ENCODE measurements at places on chromosomes 3 and 15. TPM values are rescaled to one million over a fixed set of nuclear protein-coding genes. Genes with fewer than 3 reads are reported as not detected.

Gene KLHL18
- 13.3 TPM for polyA plus RNA-seq

DNA sequence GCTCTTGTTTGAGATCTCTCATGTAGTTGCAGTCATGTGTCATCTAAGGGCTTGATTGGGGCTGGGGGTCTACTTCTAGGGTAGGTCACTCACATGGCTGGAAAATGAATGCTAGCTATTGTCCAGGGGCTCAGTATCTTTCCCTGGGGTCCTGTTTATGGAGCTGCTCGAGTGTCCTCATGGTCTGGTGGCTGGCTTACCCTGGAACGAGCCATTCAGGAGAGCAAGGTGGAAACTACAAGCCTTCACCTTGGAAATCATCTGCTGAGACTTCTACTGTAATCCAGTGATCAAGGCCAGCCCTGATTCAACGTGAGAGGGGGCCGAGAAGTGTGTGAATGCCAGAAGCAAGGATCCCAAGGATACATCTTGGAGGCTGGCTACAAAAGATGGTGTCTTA is 16.2 kb upstream of the RHCG start:
- no peak for DNase-seq

- DNase-seq, result no peak
These were observed 2.0 kb upstream of the MECOM start for GRCh38 chr3:169665264-169666075.

DNA sequence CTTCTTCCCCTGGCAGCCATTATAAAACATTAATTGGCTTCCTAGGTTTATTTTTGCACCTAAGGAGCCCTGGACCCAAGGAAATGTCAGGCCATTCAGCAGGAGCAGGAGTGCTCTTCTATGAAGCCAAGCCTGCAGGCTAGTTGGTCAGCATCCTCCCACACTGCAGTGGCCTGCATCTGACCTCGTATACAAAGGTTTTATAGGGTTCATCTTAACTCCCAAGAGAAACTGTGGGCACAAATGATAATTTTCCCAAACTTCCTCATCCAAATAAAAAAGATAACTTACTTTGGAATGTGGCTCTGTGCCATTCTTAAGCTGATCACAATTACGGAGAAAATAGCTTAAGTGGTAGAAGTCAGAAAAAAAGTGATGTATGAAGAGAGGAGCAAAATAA is 19.4 kb downstream of the PLSCR1 start:
- no peak for DNase-seq

- no peak for DNase-seq
These were observed 892 bp downstream of the NMD3 start for GRCh38 chr3:161221806-161222600.

DNA sequence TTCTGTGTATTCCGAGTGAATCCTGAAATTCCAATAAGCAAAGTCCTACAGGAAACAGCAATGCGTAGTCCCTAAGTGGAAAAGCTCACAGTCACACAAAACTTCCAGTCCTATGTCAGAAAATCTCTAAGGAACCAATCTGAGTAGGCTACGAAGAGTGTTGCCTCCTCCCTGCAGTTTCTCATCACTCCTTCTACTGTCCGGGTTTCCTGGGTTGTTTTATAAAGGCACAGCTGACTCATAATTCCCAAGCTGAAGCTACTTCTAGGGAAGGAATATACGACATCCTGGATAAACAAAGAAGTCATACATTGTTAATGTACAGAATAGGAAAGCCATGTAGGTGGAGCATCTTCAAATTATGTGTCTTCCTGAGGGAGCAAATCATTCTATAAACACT is 65.7 kb upstream of the RGMA start:
- no peak for DNase-seq

Gene LIPC
- 0.31 TPM for polyA plus RNA-seq

DNA sequence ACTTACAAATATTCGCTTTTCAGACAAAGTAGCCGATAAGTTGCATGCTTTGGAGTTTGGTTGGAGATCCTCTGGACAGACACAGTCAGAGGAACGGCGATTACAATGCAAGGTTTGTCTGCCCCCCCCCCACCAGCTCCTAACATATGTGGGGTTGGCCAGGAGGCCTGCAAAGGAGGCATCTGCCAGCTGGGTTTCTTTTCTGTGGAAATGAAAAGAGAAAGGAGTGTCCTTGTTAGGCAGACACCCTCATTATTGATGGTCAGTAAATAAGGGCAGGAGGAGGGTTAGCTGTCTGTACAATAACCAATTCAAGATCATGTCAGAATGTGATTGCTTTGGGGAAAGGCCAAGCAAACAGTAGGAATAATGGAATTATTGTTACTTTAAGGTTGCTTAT is 49.1 kb downstream of the TLNRD1 start:
- DNase-seq, result no peak

GRCh38 chr3:58755150-58755549 is 88.6 kb upstream of the FAM3D start:
- DNase-seq, result no peak

- DNase-seq, result no peak
These were observed 43.5 kb upstream of the RAF1 start for GRCh38 chr3:12707449-12707848.

- peak; percentile 87 for DNase-seq
These were observed 73.7 kb upstream of the WDR72 start for GRCh38 chr15:53833134-53833624.

- no peak for DNase-seq
These were observed 193.5 kb downstream of the C3orf38 start for GRCh38 chr3:88343264-88343663.

- DNase-seq, result no peak
These were observed 43.1 kb downstream of the THRB start for GRCh38 chr3:24451461-24452099.

DNA sequence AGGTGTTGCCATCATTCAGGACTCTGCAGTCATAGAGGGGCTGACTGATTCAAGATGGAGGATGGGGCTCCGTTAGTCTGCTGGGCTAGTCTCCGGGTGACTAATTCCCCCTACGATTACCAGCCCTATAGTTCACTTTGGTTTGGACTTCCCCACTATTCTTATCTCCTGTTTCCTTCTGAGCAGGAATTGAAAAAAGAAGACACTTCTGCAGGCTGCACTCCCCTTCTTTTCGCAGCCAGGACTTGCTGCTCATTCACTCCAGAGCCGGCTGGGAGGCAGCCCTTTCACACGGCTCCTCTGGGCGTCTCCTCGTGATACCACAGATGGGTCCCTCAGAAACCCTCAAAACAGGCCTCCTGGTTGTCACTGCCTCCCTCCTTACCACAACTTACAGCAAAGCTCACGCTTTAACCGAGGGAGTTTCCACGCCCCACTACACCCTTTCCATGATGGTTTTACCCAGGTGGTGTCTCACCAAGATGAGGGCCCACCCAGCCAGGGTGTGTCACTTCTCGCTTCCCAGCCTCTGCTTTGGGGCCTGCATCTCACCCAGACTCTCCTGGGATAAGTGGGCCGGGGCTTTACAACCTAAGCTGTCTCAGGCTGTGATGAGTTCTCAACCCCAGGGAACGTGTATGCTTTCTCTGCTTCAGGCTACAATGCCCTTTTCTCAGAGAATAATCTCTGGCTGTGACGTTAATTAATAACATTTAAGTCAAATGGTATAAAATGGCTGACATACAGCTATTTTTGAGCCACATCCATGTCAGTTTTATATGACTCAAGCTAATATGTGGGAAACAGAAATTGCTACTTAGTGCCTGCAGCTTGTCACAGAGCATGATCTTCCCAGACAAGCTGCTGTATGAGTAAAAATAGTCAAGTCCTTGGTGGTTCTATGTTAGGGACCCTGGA is 11.9 kb downstream of the CX3CR1 start:
- DNase-seq, result no peak

DNA sequence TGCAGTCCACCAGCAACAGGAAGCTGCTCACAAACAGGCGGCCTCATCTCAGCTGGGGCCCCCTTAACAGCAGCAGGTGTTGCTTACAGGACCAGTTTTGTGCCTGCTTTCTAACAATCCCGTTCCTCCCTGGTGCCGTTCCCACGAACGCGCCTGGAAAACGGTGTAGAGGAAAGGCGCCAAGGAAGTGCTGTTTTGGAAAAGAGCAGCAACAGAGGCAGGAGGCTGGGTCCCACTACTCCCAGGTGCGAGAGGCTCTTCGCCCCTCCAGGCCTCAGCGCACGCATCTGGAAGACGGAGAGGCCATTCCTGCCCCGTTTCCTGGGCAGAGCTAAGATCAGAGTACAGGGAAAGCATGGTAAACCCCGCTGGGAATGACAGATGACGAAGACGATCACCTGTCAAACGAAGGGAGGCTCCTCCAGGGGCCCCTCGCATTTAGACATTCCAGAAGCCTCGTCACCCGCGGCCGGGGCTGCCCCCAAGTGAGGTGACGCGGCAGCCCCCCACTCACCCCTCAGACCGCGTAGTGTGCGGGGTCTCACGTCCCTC is 603 bp downstream of the SCAPER start:
- peak; percentile 45 for DNase-seq

DNA sequence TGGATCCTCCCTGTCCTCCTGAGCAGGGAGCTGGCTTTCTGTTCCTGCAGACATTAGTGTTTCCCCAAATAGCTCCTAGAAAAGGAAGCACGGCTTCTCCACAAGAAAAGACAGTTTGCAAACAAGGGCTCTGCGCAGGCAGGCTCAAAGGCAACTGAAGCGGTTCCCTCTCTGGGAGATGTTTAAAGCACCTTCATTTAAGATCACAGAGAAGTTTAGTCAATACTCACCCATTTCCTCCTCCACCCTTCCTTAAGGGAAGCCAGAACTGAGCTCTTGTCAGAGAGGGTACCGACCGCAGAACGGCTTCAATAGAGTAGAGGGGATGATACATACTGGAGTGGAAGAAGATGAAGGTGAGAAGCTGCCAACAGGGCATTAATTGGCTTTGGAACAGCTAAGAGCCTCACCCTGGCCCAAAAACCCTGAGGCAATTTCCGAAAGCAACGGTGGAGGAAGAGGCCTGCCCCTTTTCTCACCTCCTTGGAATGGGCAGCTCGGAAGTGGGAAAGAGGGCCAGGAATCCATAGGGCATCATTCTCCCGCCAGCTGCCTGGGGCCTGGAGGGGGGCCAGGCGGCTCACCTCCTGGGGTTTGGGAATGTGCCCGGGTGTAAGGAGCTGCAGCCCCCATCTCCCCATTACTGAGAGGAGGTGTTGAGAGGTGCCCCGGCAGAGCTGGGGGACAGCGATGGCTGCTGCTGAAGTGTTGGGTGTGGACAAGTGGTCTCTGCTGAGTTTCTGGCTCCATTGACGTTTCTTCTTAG is 4.8 kb upstream of the EPHB3 start:
- no peak for DNase-seq

GRCh38 chr3:141366285-141367037 is 1.8 kb upstream of the ZBTB38 start:
- DNase-seq, result no peak

DNA sequence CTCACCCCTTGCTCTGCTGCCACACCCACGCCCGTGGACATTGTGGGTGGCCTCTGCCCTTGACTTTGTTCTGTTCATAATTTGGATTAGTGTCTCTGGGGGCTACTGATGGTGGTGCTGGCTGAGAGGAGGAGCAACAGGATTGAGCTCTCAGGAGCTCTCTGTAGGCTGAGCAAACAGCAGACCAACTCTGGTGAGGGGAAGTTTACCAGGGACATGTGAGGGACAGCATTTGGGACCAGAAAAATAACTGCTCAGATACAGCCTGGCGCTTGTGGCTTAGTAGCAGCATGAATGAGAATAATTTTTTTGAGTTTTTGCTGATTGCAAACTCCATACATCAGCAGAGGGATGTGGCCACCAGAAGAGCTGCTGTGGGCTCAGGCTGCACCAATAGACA is 14.8 kb downstream of the PPCDC start:
- no peak for DNase-seq

Gene FETUB
- polyA plus RNA-seq, result not detected

DNA sequence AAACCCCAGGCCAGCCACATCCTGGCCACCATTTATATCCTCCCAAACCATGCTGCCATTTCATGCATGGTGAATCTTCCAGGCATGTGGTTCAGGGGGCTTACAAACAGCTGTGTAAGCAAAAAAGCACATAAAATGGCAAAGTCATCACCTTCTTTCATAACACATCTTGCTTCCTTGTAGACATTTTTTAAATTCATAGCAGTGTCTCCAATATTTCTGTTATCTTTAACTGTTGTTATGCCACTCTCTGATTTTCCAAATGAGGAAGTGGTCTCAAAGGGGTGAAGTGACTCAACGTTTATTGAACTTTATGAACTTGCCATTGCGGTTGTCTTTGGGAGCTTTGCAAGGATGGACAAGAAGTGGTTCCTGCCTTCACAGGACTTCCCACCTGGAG is 264.4 kb downstream of the MEX3B start:
- DNase-seq, result no peak

Gene FOXB1
- not detected for polyA plus RNA-seq

Gene UBA3
- 67.2 TPM for polyA plus RNA-seq

- DNase-seq, result no peak
These were observed 39.3 kb downstream of the LHFPL4 start for GRCh38 chr3:9514306-9514705.

GRCh38 chr3:35596335-35596995 is 42.9 kb upstream of the ARPP21 start:
- DNase-seq, result no peak

Gene SLC51B
- 17.8 TPM for polyA plus RNA-seq

Gene CSTA
- 0.85 TPM for polyA plus RNA-seq

- DNase-seq, result no peak
These were observed 14.1 kb downstream of the MGLL start for GRCh38 chr3:127808197-127808596.

Gene C3orf85
- not detected for polyA plus RNA-seq

DNA sequence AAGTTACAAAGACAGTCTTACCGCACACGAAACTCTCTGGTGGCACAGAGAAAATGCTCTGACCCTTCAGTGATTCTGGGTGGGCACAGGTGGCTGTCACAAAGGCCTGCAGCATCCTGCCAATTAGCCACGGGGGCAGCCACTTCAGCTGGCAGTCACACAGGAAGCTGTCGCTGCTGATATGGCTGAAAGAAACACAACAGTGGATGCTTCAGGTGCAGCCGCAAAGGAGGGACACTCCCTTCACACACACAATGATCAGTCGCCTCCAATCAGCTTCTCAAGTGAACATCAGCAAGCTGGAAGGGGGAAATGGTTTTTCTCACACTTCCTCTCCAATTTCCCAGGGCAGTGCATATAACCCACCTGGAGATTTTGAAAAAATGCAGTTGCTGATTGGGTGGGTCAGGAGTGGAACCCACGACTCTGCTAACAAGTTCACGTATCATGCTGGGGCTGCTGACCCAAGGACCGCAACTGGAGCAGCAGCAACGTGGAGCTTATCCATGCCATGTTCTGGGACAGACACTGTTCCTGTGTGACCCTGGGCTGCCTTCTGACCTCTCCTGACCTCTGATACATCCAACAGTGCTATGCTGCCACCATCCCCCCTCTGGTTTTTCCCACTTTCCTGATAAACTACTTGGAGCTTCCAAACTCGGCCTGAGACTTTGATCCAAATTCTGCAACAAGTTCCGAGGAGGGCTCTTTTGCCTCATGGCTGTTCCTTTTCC is 106.6 kb downstream of the LRIG1 start:
- DNase-seq, result no peak

GRCh38 chr3:143644370-143645089 is 203.7 kb downstream of the SLC9A9 start:
- DNase-seq, result peak; percentile 62

Gene SNTN
- polyA plus RNA-seq, result 3.1 TPM

Gene GOLGA6D
- 0.18 TPM for polyA plus RNA-seq

DNA sequence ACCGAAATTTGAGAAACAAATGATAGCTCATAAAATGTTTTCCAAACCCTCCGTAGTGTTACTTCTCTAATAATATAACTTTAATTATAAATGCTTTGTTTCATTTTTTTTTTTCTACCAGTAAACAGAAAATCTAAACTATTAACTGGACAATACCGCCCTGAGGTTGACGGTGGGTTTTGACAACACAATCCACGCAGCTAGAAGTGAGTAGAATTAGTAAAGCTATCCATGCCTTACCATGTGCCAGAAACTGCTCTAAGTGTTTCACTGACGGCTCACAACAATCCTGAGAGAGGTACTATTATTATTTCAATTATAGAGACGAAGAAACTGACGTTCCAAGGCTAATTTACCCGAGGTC is 410 bp downstream of the NDUFAF1 start:
- peak; percentile 2 for DNase-seq

Data from right lung (tissue), 10 donors.